ENCODE measurements at places on chromosomes 3 and 15.

DNA sequence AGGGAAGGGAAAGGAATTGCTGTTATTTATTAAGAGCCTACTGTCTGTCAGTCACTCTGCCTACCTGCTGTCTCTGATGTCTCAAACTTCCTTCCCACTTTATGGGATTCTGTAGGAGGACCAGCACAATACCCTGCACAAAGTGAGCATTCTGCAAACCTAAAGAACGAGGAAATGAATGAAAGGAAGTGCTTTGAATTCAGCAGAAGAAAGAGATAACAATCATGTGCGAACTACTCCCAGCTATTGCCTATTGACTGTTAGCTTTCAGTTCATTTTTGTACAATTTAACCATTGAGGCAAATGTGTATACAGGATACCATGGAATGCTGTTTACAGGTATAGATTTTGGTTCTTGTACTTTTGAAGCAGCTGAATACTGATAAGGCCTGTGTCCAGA lies 66.8 kb downstream of the CMSS1 start:
- DNase-seq = no peak

DNA sequence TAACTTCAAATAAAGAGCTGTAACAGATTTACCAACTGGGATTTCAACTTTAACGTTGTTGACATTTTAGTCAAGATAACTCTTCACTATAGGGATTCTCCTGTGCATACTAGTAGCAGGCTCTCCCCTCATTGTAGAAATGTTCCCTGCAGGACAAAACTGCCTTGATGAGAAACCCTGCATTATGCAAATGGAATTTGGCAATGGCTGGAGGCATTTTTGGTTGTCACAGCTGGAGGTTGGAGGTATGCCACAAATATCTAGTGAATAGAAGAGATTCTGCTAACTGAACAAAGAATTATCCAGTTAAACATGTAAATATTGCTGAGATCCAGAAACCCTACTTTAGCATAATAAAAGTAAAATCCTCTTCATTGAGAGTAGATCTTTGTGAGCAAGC lies 928.8 kb upstream of the ALCAM start:
- DNase-seq = no peak

- peak; percentile 23 for DNase-seq
Measured at GRCh38 chr15:44501768-44502366, 35.1 kb upstream of the EIF3J start.

GRCh38 chr15:84764989-84765388 lies 16.6 kb downstream of the ZNF592 start:
- DNase-seq = no peak

GRCh38 chr3:56989169-56989976 lies 71.1 kb upstream of the SPATA12 start:
- DNase-seq = no peak

GRCh38 chr15:69631978-69632377 lies 179.4 kb downstream of the RPLP1 start:
- DNase-seq = no peak

GRCh38 chr15:39125904-39126303 lies 455.0 kb upstream of the THBS1 start:
- peak; percentile 62 for DNase-seq

DNA sequence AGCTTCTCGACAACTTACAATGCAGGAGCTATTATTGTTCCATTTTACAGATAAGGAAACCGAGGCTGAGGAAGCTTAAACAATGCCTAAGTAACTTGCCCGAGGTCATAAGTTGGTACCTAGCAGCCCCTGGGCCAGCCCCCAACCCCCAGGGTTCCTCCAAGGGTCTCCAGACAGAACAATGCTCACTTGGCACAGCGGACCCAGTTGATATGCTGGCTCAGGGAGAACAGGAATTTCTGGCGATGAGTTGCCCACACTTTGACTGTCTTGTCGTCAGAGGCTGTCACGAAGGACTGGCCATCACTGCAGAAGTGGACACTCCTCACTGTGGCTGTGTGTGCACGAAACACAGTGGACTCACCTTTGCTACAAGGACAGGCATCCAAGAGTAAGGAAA lies 5.2 kb downstream of the POC1A start:
- DNase-seq = no peak

DNA sequence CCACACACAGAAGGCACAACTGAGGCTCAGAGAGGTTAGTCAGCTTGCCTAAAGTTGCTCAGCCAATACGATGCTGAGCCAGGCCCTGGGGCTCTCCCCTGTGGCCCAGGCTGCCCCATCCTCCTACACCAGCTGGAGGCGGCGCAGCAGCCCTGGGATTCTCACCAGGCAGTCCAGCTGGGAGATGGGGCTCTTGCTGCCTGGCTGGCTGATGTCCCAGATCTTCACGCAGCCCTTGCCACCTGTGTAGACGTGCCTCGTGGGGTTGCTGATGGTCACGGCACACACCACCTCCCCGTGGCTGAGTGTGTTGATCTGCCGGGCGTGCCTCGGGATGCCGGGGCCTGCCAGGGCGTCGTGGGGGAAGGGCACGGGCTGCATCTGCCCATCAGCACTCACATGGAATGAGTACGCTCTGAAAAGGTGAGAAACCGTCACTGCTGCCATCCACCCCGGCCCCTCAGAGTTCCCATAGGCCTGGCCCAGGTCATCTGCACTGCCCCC lies 42.8 kb downstream of the TLE3 start:
- no peak for DNase-seq

GRCh38 chr3:141537856-141538255 lies 51.0 kb downstream of the RASA2 start:
- DNase-seq = no peak

DNA sequence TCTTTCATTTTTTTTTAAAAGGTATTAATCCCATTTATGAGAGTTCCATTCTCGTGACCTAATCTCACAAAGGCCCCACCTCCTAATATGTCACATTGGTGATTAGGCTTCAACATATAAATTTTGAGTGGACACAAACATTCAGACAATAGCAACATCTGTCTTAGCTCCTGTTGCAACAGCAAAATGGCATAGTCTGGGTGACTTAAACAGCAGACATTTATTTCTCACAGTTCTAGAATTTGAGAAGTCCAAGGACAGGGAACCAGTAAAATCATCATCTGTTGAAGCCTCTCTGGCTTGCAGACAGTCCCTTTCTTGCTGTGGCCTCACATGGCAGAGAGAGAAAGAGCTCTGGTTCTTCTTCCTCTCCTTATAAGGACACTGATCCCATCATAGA lies 3.2 kb upstream of the PLSCR2 start:
- no peak for DNase-seq

DNA sequence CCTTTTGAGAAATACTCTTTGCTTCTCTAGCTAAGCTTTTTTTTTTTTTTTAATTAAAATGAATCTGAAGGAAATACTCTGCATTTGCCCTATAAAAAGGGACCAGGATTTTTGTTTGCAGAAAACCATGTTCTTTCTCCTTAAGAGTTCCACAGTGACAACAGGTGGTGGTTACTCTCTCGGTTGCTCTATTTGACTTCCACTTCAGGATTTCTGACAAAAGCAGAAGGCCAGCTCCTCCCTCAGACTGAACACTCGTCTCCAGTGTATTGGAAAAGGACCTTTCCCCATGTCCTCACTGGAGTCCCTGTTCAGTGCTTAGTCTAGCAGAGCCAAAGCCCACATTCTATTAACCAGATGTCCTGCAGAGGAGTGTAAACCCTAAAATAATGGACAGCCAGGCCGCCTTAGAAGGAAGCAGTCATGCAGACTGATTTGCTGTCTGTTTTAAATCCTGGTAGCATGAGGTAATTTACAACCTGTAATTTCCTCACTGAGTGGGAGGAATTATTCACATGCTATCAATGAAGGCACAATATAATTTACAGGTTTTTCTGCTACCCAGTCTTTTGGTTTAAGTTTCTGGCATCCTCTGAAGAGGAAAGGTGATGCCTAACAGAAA lies 599.3 kb downstream of the PYDC2 start:
- no peak for DNase-seq

DNA sequence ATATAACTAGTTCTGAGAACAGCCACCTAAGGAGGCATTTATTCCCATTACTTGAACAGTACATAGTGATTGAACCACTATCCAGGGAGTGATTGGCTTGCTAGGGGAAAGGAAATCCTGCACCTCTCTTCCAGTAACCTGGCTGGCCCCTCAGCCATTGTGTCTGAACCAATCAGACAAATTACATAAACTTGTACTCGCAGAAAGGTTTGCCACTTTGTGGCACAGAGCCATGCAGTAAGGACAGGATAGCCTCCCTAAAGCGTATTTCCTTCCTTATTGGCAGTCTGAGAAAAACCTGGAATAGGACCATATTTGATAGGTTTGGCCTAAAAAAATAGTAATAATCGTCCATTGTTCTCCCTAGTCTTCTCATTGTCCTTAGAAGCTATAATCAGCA lies 19.0 kb downstream of the CMSS1 start:
- DNase-seq = no peak

GRCh38 chr3:190034446-190034845 lies 86.3 kb downstream of the P3H2 start:
- DNase-seq = no peak

DNA sequence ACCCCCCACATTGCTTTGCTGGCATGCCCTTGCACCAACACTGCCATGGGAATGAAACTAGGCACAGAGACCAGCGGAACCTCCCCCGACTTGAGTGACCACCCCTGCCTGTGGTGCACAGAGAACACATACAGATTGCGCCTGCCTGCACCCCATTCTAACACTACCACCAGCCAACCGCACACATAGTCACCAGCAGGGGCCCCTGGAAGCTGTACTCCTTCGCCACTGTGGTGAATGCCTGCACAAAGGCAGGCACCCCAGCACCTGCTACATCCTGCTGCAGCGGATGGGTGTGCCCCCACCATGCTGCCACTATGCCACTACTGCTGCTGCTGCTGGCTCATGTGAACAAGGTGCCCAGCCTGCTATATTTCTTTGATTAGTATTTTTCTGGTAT lies 27.4 kb upstream of the DNAAF4 start:
- peak; percentile 64 for DNase-seq

DNA sequence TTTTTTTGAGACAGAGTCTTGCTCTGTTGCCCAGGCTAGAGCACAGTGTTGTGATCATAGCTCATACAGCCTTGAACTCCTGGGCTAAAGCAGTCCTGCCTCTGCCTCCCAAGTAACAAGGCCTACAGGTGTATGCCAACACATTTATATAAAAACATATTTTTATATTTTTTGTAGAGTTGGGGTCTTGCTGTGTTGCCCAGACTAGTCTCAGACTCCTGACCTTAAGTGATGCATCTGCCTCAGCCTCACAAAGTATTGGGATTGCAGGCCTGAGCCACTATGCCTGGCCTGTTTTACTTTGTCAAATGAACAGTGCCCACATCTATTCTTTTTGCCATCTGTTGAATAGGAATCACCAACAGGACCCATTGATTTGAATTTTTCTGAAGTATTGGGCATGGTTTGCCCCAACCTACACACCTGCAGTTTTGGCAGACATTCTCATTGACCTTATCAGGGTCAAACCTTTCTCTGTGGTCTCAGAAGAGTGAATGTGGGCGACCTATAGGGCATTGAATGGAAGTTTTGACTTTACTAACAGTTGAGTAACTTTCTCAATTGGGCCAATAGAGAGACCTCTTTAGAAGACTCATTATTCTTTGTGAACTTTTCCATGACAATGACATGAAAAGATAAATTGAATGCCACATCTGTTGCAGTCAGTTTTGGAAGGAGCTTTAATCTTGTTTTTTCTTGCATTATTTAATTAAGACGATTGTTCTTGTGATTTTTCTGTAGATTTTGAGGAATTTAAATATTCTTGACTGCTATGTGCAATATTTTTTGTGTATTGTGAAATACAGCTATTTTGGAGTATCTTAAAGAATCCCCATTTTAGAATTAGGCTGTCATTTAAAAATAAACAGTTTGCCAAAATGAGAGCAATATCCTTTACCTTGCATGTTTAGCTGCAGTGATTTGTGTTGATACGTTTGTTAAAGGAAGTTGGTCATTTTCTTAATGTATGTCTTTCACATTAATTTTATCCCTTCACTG lies 2.7 kb downstream of the IREB2 start:
- DNase-seq = no peak

DNA sequence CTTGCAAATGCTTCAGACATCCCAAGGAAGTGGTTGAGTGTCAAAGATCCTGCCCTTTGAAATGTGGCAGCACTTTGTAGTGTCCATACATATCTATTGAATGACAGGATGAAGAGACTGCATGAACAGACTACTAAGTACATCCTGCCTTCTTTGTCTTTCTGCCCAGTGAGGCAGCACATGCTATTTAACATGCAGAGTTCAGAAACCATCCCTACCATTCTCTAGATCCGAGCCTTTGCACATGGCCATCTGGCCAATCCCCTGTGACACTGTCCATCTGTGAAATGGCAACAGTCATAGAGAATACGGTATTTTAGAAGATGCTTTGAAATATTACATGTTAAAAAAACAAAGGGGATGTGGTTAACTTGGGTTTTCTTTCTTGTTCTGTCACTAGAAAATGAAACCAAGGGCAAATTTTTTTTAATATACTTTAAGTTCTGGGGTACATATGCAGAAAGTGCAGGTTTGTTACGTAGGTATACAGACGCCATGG lies 519.6 kb downstream of the NTRK3 start:
- peak; percentile 31 for DNase-seq

DNA sequence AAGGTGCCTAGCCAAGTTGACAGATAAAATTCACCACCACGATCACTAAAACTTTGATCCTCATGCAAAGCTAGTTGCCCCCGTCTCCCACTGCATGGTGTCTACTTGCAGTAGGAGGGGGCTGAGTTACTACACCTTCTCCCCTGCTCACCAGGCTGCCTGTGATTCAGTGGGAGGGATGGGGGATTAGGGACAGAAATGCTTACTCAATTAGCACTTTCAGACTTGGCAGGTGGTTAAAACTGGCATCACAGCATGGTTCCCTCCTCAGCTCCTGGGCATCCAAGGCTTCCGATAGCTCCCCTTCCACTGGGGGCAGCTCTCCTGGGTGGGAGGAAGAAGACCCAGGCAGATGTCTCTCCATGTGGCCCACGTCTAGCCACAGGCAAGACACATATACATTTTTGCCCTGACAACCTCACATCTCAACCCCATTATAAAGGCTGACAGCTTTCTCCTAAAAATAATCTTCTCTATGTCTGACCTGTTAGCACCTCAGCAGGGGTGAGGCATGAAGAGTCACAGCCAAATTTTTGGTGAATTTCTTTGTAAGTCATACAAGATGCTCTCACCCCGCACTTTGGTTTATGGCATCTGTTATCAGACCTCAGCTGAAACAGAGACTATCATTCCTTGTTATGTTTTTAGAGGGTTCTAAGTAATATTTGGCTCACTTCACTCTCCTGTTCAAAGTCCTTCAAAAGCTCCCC lies 369.0 kb downstream of the SV2B start:
- no peak for DNase-seq

DNA sequence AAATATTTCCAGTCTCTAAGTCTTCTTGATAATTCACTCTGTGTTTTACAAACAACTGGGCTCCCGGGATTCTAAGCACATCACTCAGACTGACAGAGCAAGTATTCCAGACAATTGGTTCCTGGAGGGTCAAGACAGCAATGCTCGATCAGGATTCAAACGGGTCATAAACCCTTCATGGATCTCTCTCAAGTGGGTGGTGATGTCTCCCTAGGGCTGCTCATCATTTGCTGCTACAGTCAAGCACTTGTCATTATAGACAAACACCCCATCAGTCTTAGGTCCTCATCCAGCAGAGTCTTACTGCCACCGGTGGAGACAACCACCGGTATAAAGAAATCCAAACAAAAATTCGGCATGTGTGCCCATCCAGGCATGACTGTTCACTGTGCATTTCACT lies 921.1 kb downstream of the FHIT start:
- DNase-seq = no peak

- DNase-seq = peak; percentile 45
Measured at GRCh38 chr3:19866751-19867347, 67.2 kb downstream of the EFHB start.

GRCh38 chr3:1179146-1179545 lies 86.3 kb downstream of the CNTN6 start:
- no peak for DNase-seq

GRCh38 chr3:156655819-156656550 lies 18.4 kb upstream of the TIPARP start:
- no peak for DNase-seq

All from Jurkat, Clone E6-1 (cell line).